ENCODE measurements at places on chromosomes 7 and 10. TPM values are rescaled to one million over a fixed set of nuclear protein-coding genes. Genes with fewer than 3 reads are reported as not detected.

DNA sequence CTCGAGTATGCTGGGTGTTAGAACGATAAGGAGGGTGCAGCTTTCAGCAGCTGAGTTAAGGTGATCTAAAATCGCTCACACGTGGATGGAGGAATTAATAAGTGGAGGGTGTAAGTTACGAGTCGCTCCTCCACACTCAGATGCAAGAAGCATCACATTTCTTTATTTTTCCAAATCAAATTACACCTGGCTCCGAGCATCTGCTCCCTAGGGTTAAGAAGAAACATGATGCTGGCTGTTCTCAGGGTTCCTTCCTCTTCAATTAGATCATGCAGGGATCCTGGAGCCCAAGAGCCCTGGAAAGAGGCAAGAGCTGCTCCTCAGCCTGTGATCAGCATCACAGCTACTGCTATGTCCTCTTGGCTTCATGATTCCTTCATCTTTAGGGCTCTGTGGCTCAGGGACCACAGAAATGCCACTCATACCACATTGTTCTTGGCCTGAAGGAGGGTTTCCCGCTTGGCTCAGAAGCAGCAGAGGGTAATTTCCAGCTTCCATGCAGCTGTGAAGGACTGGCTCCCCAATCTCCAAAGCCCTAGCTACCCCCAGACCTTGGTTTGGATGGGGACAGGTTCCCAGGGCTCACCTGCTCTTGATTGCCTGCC, 235.9 kb upstream of the ZNF32 start:
- no peak for DNase-seq
- no peaks in the 10 kb centered on the region for H3K36me3 ChIP-seq
- H3K27ac ChIP-seq, result no peak overlapping the region
- H3K4me3 ChIP-seq, result no peak overlapping the region

GRCh38 chr10:120414946-120415345, 42.1 kb upstream of the PLPP4 start:
- H3K4me1 ChIP-seq, result no peaks in the 10 kb centered on the region
- peaks cover 8% of the 10 kb centered on the region for H3K27me3 ChIP-seq
- DNase-seq, result no peak
- no peak overlapping the region for H3K4me3 ChIP-seq
- no peaks in the 10 kb centered on the region for H3K36me3 ChIP-seq
- no peak overlapping the region for H3K27ac ChIP-seq

DNA sequence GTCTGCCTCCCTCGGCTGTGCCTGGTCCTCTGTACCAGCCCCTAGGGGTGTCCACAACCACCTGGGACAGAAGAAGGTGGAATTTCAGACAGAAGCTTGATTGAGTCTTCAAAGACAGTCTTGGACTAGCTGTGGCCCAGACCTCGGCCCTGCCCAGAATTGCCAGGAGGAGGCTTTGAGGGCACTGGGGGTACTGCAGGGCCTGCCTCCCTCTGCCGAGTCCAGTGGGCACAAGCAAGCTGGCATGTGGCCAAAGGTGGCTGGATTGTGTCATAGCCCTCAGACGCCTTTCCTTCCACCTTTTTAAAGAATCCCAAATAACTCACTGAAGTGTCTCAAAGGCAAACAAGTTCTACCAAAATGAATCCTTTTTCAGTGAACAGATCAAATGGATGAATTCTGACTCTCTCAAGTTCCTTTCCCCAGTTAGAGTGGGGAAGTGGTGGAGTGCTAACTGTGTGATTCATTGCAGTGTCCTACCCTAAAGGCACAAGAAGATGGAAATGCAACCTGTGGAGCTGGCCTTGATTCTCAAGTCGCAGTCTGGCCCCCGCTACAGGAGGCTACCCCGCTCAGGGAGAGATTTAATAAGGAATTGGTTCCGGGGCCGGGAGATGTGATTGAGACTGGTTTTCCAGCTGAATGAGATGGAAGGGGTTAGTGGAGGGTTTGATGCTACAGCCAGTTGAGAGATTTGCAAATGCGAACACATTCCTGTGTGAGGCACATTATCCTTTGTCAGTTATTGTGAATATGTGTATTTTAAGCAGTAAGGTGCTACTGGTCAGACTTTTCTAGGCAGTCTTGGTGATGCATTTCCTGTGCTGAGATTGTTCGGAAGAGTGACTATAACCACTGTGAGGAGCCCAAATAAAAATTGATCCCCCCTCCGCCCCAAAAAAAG, 28.8 kb upstream of the SLC26A4 start:
- peaks cover 5% of the 10 kb centered on the region for H3K4me1 ChIP-seq
- no peak overlapping the region for H3K4me3 ChIP-seq
- no peak overlapping the region for H3K27ac ChIP-seq
- H3K36me3 ChIP-seq, result no peaks in the 10 kb centered on the region
- peaks cover 4% of the 10 kb centered on the region for H3K27me3 ChIP-seq

- no peak within 1 kb of the TSS for H3K27ac ChIP-seq
- H3K36me3 ChIP-seq, result no peaks in the 10 kb centered on the region
- H3K27me3 ChIP-seq, result peaks cover 47% of the 10 kb centered on the region
- no peak within 1 kb of the TSS for H3K4me3 ChIP-seq
- DNase-seq, result no peak
These were observed at the start of gene FFAR4 for GRCh38 chr10:93566435-93567276. Gene FFAR4, plus strand, starts transcription at chr10:93566665. Its CDS starts 56 bp downstream, at chr10:93566721.

DNA sequence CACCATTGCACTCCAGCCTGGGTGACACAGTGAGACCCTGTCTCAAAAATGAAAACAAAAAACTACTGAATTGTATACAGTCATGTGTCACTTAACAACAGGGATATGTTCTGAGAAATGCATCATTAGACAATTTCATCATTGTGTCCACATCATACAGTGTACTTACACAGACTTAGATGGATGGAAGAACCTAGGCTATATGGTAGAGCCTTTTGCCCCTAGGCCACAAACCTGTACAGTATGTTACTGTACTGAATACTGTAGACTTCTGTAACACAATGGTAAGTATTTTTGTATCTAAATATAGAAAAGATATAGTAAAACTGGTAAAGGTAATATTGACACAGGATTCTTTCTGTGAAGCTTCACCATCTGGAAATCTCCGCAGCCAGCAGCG, 81.7 kb downstream of the KBTBD2 start:
- DNase-seq, result no peak
- H3K27ac ChIP-seq, result no peak overlapping the region
- H3K27me3 ChIP-seq, result no peaks in the 10 kb centered on the region
- H3K4me1 ChIP-seq, result no peaks in the 10 kb centered on the region

GRCh38 chr7:136369225-136369624, 392.1 kb upstream of the MTPN start:
- no peaks in the 10 kb centered on the region for H3K27me3 ChIP-seq
- no peaks in the 10 kb centered on the region for H3K4me1 ChIP-seq
- H3K4me3 ChIP-seq, result no peak overlapping the region
- no peaks in the 10 kb centered on the region for H3K36me3 ChIP-seq
- DNase-seq, result no peak
- H3K27ac ChIP-seq, result no peak overlapping the region

DNA sequence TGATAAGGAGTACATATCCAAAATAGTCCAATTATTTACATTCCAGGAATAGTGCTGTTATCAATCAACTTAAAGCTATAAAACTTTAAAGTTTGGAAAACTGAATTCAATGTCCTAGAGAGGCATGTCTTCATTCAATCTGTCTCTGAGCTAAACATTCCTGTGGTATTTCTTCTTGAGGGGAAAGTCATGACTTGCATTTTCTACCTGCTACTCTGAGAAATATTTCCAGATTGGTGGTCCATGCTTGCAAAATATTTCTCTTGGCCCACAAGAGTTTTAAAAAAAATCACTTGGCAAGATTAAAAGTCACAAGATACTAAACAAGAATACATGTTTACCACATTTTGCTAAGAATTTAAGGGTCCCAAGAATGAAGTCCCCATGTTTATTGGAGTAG, 63.6 kb upstream of the HGF start:
- no peak overlapping the region for H3K4me3 ChIP-seq
- H3K27ac ChIP-seq, result no peak overlapping the region
- no peak for DNase-seq
- no peaks in the 10 kb centered on the region for H3K4me1 ChIP-seq
- no peaks in the 10 kb centered on the region for H3K27me3 ChIP-seq

GRCh38 chr7:96088579-96088978, 233.3 kb downstream of the SLC25A13 start:
- no peak overlapping the region for H3K4me3 ChIP-seq
- H3K27me3 ChIP-seq, result peaks cover 10% of the 10 kb centered on the region
- peaks cover 3% of the 10 kb centered on the region for H3K4me1 ChIP-seq
- DNase-seq, result no peak
- no peaks in the 10 kb centered on the region for H3K36me3 ChIP-seq

DNA sequence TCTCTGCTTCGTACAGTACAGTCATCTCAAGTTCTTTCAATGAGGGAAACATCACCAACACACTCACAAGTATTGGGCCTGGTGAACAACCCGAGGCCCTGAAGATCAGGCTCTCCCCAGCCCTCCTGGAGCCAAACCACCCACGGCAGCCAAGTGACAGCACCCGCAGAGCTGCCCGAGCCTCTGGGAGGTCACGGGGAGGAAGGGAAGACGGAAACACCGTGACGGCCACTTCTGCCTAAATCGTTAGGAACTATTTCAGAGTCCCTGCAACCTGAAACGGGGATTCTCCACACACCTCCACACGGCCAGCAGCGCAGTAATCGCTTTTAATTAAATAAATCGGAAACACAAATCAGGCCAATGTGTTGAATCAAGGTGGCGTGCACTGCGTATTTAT, 222.6 kb downstream of the MAD1L1 start:
- DNase-seq, result no peak
- no peak overlapping the region for H3K27ac ChIP-seq
- no peaks in the 10 kb centered on the region for H3K4me1 ChIP-seq
- no peaks in the 10 kb centered on the region for H3K27me3 ChIP-seq

- H3K36me3 ChIP-seq, result peaks cover 4% of the 10 kb centered on the region
- H3K4me3 ChIP-seq, result no peak overlapping the region
- H3K27me3 ChIP-seq, result no peaks in the 10 kb centered on the region
- H3K4me1 ChIP-seq, result peaks cover 27% of the 10 kb centered on the region
- DNase-seq, result no peak
These were observed 135.0 kb downstream of the GRK5 start for GRCh38 chr10:119342335-119342734.

- H3K4me3 ChIP-seq, result peak overlapping the region; percentile 58
- no peak overlapping the region for H3K27ac ChIP-seq
- peaks cover 5% of the 10 kb centered on the region for H3K36me3 ChIP-seq
- H3K27me3 ChIP-seq, result no peaks in the 10 kb centered on the region
These were observed 219.5 kb downstream of the DIP2C start for GRCh38 chr10:469947-470338.

DNA sequence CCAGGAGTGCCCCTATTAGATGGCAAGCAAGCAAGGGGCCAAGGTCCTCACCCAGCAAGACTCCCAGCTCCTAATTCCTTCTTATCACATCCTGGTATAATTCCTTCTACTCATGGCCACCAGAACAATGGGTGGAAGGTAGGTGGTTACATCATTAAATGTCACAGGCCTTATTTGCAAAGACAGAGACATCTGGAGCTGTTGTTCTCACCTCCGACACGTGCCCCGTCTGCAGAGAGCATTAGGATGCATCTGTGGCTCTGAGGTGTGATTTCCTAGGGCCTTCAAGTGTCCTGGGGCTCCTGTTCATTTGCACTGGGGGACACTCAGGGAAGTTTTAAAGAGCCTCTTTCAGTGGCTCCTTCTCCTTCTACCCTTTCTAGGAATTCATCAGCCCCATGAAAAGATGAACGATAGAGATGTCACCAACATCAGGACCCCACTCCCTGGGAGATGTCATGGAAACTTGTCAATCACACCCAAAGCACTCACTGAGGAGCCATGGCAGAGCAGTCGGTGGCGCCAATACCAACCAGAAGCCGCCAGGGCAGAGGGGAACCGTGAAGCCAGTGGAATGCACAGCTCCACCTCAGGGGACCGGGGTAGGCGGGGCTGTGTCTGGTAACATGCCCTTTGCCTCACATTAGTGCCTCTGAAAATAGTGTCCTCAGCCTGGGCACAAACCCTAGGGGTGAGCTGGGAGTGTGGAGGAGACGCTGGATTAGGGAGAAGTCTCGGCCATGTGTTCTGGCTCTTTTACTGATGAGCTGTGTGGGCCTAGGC, 2.9 kb upstream of the ATP6V0E2 start:
- H3K27ac ChIP-seq, result peak overlapping the region; percentile 93
- peak; percentile 49 for DNase-seq
- H3K4me1 ChIP-seq, result peaks cover 86% of the 10 kb centered on the region
- H3K27me3 ChIP-seq, result no peaks in the 10 kb centered on the region
- H3K4me3 ChIP-seq, result no peak overlapping the region
- H3K36me3 ChIP-seq, result peaks cover 15% of the 10 kb centered on the region

DNA sequence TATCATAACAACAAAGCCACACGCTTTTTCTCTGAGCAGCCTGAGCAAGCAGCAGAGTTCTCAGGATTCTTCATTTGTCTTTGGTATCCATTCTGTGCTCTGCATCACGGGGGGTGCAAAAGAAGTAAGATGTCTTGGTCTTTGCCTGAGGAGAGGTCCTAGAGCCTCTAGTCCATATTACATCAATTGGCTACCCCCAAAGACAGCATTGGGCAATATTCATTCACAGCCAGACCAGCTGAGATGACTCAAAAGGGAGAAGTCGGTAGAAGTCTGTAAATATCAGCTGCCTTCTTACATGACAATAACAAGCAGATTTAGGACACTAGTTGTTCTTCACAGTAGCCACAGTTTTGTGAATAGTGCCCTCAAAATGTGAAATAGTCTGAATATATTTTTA, 66.6 kb downstream of the FZD1 start:
- peaks cover 8% of the 10 kb centered on the region for H3K27me3 ChIP-seq
- DNase-seq, result no peak
- H3K36me3 ChIP-seq, result no peaks in the 10 kb centered on the region

FANK1 gene
- 0.38 TPM for total RNA-seq

GDF10 gene
- 0.19 TPM for total RNA-seq

MMP21 gene
- not detected for total RNA-seq

CFAP69 gene
- 0.31 TPM for total RNA-seq

GPR26 gene
- not detected for total RNA-seq
